ENCODE measurements at places on chromosomes 11 and 22.

GRCh38 chr11:72704028-72704782, 30.0 kb upstream of the PDE2A start:
- DNase-seq, result no peak

GRCh38 chr11:16561150-16561549, 177.3 kb upstream of the C11orf58 start:
- DNase-seq, result no peak

- DNase-seq, result no peak
Measured at GRCh38 chr22:27385261-27385998, 416.1 kb downstream of the MN1 start.

GRCh38 chr11:8758619-8759169, 76.1 kb downstream of the RPL27A start:
- no peak for DNase-seq

GRCh38 chr11:95483339-95483738, 252.3 kb upstream of the SESN3 start:
- no peak for DNase-seq

DNA sequence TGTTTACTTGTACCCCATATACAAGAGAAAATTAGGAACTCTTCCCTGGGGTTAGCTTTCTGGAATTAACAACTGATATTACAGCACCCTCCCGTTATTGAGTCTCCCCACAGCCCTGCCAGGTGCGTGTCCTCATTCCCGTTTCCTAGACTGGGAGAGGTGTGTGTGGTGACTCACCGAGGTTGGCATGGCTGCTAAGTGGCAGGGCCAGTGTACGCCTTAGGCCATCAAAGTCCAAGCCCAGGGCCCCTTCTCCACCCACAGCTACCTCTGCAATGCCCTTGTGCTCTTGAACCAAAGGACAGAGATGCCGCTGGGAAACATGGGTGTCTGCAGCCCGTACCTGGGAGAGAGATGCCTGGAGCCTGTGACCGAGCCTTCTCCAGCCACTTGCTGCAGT, 12.3 kb downstream of the IFT27 start:
- DNase-seq, result no peak

DNA sequence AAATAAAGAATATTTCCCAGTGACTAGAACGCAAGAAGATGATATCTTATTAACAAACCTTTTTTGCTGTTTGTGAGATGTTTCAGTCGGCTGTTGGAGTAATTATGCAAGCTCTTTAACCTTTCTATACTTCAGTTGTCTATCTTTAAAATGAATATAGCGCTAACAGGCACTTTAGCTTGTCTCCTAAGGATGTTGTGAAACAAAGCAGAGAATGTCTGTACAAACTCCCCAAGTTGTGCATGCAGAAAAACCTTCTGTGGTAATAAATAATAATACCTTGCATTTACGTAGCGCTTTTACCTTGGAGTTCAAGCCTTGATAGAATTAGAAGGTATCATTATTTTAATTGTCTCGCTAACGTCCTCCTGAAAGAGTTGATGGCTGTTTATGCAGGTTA, 1.9 kb upstream of the KDM2A start:
- no peak for DNase-seq

DNA sequence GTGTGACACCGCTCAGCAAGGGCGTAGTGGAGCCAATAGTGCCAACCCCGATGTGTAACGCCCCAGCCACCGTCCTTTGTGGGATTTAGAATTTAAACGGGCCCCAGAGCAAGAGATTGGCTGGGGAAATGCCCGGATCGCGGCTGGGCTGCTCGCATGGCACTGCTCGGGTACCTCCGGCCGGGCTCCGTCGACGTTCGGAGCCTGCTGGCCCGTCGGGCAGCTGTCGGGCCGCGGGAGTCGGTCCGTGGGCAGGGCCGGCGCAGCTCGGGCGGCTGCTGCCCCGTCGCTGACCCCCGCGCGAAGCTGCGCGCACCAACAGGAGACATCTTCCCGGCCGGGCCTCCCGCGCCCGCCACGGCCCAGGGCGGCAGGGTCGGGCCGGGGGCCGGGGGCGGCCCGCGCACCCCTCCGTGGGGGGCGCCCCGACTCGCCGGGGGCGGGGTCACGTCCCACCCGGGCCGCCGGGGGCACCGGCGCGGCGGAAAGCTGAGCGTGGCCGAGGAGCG, 1.3 kb upstream of the KDM2A start:
- no peak for DNase-seq
